DMS153 (cell line): ENCODE measurements at places on chromosomes 1 and 21.

- no peak for DNase-seq
Measured at GRCh38 chr21:44618504-44618903, 6.6 kb downstream of the KRTAP10-8 start.

GRCh38 chr1:3037281-3038040 is 16.2 kb downstream of the ACTRT2 start:
- no peak for DNase-seq

DNA sequence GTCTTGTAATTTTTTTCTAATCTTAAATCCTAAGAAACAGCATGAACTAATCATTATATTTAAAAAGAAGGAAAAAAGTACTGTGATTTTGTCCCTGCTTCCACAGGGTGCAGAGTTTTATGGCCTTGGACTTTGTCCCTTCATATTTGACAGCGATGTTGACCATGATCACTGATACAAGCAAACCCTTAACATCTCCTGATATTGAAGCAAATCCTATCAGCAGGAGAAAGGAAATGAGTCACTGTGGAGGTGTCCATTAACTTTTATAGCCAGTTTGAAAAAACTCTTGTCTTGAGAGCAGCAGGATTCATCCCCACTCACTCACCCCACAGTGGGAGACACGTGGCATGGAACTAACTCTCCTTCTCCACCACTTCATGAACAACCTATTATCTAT is 5.1 kb upstream of the REG4 start:
- DNase-seq: no peak

DNA sequence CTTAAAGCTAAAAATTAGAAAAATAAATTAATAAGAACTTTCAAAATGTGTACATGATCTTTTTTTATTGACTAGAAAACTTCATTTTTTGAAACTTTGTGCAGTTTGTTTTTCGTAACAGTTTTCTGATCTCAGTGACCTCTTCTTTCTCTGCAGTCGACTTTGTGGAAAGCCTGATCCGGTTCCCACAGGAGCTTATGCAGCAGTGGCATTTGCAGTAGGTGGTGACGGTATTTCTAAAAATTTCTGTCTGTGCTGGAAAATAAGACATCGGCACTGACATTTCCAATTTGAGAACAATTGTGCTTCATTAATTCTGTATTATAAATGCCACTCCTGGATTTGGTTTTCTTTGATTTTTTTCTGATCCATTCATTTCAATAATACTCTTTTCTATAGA is 68.8 kb downstream of the CLDN17 start:
- DNase-seq: no peak

GRCh38 chr1:205354259-205355074 is 2.3 kb downstream of the KLHDC8A start:
- no peak for DNase-seq

GRCh38 chr1:46772571-46772970 is 26.3 kb upstream of the CYP4B1 start:
- no peak for DNase-seq

DNA sequence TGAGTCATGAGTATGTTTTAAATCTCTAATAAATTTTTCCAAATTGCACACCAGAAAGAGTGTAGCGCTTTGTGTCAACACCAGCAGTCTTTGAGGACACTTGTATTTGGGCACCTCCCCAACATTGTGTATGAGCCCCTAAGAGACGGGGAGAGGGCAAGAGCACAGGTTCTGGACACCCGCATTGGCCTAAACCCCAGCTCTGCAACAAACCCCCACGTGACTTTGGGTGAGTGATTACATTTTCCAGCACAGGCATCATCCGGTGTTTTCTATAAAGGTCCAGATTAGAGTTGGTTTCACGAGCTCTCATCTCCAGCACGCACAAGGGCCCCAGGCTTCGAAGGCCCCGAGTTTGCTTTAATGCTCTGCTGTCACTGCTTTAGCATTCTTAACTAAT is 66.3 kb upstream of the SLC45A1 start:
- no peak for DNase-seq

DNA sequence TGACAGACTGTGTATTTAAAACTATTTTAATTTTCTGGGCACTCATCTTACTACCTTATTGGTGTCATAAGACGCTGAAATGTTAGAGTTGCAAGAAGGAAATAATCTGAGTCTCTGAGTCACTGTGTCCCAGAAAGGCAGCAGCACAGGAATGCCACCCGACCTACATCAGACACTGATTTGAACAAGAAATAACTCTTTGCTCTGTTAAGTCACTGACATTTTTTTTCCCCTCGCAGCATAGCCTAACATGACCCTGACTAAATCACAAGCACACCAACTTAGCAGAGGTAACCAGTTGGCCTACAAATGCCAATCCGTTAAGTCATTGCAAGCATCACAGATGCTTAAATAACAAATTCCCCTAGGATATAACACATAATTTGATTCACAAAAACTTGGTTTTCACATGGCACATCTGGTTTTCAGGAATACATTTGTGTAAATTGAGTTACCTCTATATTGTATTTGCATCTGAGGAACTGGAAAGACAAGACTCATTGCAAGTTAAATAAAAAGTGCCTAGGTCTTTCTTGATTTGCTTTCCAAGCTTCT is 349.1 kb downstream of the SEC16B start:
- no peak for DNase-seq
